ENCODE measurements at places on chromosomes 6 and 20. TPM values are rescaled to one million over a fixed set of nuclear protein-coding genes. Genes with fewer than 3 reads are reported as not detected.

Gene PI3
- 2.8 TPM for total RNA-seq

Gene ATP6V1G2
- 0.48 TPM for total RNA-seq

Gene TGM2
- total RNA-seq, result 467 TPM

Gene LHFPL5
- total RNA-seq, result not detected

Gene CCR6
- total RNA-seq, result not detected

Data from A549 treated with RU486 at 1 μM for 4 hours (cell line).